T-helper 22 cell (primary cell): ENCODE measurements at places on chromosomes 4 and X.

GRCh38 chr4:150164055-150164454 lies 85.8 kb downstream of the DCLK2 start:
- DNase-seq: no peak

DNA sequence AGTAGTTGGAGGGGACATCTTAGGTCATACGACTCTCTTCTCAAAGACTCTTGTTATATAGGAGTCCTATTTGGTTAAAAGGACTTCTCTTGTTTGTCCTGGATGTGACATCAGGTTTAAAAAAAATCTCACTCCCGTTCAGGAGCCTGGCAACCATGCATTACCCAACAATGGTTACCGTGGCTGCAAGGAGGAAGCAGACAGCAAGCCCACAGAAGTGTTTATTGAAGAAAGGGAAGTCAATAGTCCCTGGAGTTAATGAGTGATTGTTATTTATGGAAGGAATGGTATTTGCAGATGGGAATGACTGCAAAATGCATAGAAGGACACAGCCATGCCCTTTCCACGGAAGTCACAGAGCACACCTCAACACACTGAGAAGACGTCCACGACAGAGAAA lies 75.9 kb upstream of the ENPP6 start:
- no peak for DNase-seq

GRCh38 chrX:12332786-12333347 lies 194.6 kb downstream of the FRMPD4 start:
- DNase-seq: no peak

- no peak for DNase-seq
Observed at GRCh38 chr4:186265683-186266652, at the start of gene F11. TSS of gene F11 (plus strand) at chr4:186266189. CDS start at chr4:186267137, 948 bp downstream.

DNA sequence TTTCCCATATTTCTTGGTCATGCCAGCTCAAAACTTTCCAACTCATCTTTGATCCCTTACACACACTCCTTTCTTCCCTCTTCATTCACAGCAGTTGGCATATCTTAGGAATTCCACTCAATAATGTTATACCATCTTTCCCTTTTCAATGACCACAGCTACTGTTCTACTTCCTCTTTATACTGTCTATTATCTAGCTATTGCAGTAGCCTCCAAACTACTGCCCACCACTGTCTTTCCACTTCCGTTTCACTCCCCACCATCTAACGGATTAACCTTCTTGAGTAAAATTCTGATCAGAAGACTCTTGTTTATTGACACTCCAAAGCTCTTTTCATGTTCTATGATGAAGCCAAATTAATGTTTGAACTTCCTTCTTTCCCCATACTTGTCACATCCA lies 55.8 kb downstream of the ADAMTS3 start:
- DNase-seq: no peak

DNA sequence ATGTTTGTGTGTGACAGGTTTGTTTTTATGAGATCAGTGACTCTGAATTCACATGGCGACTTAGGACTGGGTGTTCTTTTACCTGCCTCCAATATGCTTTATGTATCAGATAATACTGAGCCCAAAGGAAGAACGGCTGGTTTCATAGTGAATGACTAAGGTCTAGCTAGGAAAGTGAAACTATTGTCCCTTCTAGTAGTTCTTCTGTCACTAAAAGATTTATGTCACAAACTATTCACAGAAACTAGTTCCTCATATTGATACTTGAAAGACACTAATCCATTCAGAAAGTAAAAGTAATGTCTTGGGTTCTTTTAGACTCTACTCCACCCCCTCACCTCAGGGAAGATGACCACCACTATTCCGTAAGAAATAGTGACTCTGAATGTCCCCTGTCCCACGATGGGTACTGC lies 81.7 kb downstream of the EGF start:
- DNase-seq: no peak

DNA sequence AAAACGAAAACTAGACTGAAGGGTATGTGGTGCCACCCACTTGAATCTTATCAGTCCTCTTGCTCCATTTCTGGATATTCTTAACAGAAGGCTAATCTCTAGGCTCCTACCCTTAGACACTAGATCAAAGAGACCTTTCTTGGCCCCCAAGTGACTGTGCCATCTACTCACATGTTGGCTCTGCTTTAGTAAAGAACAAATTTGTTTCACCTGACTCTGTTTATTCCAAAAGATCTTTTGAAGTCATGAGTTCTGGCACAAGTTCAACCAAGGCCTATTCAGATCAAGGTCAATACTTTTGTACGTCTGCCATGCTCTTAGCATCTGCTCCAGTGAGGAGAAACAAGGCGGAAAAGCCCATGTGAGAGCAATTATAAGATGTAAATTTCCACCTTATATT lies 37.3 kb downstream of the MAGEB17 start:
- no peak for DNase-seq

DNA sequence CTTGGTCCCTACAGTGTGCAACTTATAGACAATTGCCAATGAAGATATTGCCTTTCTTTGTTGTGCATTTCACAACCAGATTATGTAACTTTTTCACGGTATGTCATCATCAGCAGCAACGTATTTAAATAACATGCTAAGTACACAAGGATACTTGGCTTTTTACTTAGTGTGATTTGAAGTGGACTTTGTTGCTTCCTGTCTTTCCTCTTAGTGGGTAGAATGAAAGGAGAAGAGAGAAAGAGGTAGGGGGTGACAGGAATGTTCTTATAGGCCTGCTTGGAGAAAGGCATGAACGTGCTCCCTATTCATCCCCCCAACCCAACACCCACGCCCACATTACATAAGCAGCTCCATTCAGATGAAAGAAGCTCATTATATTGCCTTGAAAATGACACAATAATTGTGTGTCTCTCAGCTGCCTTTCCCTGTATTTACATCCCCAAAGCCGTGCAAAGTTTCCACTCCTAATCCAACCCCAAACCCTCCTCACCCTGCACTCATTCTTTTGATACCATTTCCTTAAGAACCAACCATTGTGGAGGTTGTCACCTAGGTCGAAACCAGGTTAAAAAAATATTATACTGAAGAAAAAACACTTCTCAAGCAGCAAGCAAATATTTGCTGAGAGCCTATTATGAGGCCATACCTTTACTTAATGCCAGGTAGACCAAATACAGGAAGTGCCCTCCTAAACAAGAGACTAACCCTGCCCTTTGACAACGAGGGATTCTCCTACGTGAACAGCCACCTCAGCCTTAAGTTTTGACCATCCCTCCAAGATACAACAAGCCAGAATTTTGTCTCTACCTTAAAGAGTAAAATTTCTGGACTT lies 25.2 kb upstream of the GK start:
- no peak for DNase-seq

DNA sequence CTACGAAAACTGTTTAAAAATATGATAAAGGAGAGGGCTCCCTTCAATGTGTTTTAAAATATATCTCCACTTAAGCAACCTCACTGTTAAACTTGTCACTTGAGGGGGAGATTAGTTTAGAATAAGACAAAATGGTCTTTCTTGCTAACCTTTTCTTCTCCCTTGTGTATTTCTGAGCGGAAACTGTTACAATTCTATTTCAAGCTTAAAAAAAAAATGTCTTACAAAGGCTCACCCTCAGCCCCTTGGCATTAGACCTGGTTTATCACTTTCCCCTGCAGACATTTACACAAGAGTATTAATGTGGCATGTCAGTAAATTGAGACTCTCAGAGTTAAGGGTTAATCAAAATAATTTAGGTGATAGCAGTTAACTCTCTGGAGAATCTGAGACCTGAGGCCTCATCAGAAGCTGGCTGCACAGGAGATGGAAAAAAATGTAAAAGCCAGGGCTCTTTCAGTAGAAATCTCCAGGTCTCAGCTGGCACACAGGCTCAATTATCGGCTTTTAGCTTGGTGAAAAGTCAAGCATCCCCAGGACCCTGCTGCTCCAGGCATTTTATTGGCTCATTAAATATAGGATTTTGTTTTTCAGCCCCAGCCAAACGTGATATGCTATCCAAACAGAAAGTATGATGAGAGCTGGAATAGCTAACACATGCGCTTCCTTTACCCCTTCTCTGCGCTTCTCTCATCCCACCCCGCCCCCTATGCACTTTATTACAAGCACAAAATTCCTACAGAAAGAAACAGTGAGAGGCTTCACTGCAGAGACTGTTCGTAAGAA lies 130.5 kb downstream of the PPA2 start:
- DNase-seq: no peak
